SHP77 treated with DMSO at 0.1 percent for 48 hours (cell line): ENCODE measurements at places on chromosomes 4 and X.
A peak's percentile ranks its signal among the peaks of the same experiment; 100 is the strongest.

DNA sequence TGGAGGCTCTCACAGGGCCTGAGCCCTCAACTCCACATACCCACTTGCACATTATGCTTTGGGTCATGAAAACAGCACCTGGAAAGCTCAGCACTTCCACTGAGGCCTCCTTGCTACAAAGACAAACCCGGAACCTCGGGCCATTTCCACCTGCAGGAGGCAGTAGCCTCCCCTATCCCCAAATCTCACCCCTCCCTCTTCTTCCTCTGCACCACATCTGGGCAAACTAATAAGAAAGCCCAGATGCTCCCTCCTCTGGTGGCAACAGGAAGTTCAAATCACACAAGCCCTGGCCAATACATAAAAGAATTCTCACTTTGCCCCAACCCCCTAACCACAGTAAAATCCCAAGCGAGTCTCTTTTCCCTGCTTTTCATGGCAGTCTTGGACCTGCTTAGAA lies 136.4 kb downstream of the MAPK10 start:
- DNase-seq = no peak

GRCh38 chr4:139112650-139113049 lies 64.4 kb downstream of the ELF2 start:
- no peak for DNase-seq

DNA sequence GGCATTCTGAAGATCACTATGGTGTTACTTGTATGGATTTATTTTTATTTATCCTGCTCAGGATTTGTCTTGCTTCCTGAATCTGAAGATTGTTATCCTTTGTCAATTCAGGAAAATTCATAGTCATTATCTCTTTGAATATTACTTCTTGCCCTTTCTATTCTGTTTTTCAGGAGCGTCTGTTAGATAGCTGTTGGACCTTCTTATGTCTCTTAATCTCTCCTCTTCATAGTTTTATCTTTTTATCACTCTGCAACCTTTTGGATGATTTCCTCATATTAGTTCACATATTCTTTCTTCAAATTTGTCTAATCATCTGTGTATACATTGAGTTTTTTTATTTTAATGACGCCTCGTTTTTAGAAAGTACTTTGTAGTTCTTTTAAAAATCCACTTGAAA lies 19.6 kb downstream of the WDR19 start:
- no peak for DNase-seq

- no peak for DNase-seq
Measured at GRCh38 chrX:149230689-149231088, 274.4 kb downstream of the IDS start.

- no peak for DNase-seq
Measured at GRCh38 chrX:118569676-118570075, 74.1 kb downstream of the DOCK11 start.

GRCh38 chr4:176230836-176231235 lies 35.5 kb upstream of the SPATA4 start:
- no peak for DNase-seq

DNA sequence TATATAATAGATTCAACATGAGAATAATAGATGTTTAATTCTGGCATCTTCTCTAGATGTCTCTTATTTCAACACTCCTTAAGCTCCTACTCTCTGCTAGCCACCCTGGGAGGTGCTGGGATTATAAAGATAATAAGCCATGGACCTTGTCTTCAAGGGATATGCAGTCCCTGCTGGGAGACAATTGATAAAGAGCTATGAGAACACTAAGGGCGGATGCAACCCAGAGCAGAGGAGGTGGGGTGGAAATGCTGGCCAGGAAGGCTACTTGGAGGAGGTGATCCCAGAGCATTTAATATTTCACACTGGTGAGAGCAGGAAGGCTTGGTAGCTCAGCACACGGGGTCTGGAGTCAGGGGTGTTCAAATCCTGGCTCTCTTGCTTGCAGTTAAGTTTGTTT lies 18.3 kb upstream of the PGRMC2 start:
- DNase-seq = no peak

- no peak for DNase-seq
Measured at GRCh38 chrX:15344106-15344505, 8.8 kb upstream of the PIGA start.

GRCh38 chr4:48722509-48723446 lies 57.3 kb downstream of the FRYL start:
- DNase-seq = no peak

- no peak for DNase-seq
Measured at GRCh38 chr4:42843694-42844093, 48.8 kb upstream of the GRXCR1 start.

DNA sequence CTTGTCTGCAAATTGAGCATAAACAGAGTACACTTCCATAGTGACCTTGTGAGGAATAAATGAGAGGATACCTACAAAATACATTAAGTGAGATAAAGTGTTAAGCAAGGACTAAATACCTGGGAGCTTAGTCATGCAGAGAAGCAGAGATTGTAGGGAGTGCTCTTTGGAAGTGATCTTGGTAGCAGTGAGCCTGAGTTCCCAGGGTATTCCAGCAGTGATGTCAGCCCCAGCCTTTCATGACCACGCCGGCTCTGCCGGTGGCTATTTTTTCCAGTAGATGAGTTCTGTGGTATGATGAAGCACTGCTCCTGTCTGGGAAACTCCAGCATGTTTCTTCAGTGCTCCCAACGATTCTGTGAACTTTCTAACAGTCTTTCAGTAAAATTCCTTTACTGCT lies 391.5 kb upstream of the IGFBP7 start:
- DNase-seq = no peak

GRCh38 chr4:88854481-88854880 lies 156.9 kb upstream of the NAP1L5 start:
- DNase-seq = no peak

DNA sequence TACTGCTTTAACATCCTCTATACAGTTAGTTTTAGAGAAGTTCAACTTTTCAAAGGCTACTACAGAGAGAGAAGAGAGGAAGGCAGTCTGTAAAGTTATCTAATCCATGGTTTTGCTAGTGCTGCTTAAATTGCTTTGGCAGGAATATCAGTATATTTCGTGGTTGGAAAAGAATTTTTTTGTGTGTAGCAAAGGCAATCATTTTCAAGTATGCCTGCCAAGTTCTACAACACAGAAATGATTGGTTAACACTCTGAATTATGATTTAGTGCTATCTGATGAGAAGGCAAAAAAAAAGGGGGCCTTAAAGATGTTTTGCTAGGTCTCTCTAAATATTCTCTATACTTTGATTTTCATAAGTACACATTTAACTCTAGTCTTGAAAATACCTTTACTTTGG lies 133.1 kb downstream of the JADE1 start:
- no peak for DNase-seq

GRCh38 chr4:108903464-108904221 lies 140.8 kb upstream of the ETNPPL start:
- DNase-seq = no peak

- no peak for DNase-seq
Measured at GRCh38 chrX:9278475-9279233, 186.2 kb upstream of the TBL1X start.

GRCh38 chr4:18180122-18180521 lies 158.6 kb upstream of the LCORL start:
- no peak for DNase-seq

DNA sequence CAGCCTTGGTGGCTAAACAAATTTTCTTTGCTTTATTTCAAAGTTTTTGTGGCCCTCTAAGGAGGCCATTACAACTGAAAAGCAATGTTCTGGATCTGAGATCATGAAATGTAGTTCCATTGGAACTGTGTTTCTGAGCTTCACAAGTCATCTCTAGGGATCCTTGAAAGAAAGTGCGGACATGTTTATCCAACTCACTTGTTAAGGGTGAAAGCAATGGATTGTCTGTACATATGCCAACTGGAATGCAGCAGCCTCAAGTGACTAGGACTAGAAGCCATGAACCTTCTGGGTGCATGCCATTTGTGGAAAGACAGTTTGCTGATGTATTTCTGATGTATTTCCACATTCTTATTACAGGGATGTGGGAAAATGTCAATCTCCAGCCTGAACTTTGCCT lies 36.7 kb upstream of the KLHL13 start:
- no peak for DNase-seq

DNA sequence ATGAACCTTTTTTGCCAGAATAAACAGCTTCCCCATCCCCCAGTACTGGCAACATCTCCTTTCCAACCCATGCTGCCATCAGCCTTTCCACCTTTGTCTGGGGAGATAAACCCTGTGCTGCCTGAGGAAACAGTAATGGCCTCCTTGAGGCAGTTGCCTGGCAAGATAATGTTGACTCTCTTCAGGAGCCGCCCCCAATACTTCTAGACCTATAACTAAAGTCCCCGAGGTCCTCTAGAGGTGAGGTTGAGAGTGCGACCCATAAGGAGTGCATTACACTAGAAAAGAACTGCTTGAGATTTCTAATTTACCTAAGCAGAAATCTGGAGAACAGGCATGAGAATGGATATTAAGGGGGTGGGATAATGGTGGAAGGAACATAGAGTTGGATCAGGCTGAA lies 963.2 kb upstream of the PCDH7 start:
- DNase-seq = no peak

- DNase-seq = no peak
Measured at GRCh38 chr4:155889031-155889793, 14.3 kb upstream of the TDO2 start.

DNA sequence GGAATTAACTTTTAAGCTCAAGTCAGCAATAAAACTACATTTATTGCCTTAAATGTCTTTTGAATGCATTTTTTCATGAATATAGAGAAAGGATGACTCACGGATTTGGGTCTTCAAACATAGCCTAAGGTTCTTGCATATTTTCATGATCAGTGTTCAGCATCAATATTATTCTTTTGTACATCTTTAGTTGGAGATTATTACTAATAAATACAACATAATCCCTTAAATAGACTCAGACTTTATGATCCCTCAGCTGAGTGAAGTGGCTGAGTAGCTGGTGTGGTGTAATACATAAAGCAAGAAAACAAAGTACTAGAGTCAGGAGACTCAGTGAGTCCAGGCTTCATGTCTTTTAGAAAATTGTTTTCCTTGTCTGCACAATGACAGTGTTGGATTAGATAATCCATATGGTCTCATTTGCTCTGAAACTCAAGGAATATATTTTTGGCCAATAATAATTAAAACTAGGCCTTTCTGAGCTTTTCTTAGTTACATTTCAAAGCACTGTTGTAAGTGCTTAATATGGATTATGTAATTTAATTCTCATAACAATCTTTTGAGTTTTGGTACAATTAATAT lies 78.3 kb upstream of the UNC5C start:
- DNase-seq = no peak

DNA sequence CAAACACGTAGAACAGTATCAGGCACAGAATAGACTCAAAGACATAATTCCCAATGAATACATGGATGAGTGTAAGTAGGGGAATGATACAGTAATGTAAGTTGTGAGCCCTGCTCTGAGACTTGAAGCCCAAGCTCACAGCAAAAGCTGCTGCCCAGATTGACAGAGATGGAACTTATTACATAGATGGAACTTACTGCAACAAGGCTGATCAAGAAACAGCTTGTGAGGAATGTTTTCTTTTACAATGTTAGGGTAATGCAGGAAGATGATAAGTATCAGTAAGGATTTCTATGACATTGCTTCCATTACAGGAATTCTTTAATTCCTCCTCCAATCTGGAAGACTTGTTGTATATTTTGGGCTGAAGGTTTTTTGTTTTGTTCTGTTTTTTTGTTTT lies 278.4 kb downstream of the IL15 start:
- no peak for DNase-seq

GRCh38 chr4:95049551-95050233 lies 291.9 kb downstream of the BMPR1B start:
- no peak for DNase-seq

DNA sequence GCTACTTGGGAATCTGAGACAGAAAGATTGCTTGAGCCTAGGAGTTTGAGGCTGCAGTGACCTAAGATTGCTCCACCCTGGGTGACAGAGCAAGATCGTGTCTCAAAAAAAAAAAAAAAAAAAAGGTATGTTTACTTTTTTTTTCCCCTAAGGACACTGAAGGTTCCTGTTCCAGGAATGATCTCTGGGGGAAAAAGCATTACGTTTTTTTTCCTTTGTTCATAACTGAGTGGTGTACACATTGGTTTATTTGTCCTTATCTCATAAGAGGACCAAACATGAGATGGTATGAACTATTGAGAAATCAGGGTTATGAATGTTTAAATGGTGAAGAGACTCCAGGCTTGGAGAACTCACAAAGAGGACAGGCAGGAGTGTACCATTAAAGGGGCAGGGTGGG lies 120.4 kb upstream of the IL1RAPL2 start:
- DNase-seq = no peak

DNA sequence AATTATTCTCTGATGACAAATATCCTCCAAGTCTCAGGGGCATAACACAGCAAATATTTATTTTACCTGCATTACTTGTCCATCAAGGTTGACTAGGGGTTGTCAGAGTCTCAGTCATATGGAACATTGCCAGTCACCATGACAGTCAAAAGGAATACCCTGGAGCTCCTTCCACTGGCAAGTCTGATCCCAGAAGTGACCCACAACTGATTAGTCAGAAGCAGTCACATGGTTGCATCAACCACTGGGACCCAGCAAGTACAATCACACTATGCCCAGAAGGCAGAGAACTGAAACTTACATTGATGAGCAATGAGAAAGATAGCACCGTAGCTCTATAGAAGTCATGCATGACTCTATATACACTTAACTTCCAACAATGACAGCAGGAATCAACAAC lies 41.9 kb upstream of the SOD3 start:
- DNase-seq = no peak

DNA sequence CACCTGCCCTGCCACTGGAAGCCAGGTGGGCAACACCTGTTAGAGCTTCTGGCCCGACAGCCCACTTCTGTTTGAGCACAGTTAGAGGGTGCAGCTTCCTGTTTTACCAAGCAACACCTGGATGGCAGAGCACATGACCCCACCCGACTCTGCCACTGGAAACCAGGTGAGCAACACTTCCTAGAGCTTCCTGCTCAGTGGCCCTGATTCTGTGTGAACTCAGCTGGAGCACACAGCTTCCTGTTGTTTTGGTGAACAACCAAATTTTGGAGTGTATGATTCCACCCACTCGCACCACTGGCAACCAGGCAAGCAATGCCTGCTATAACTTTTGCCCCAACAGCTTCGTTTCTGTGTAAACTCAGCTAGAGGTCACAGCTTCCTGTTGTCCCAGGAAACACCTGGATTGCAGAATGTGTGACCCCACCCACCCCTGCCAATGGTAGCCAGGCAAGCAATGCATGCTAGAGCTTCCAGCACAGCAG lies 163.8 kb upstream of the KLF8 start:
- no peak for DNase-seq

DNA sequence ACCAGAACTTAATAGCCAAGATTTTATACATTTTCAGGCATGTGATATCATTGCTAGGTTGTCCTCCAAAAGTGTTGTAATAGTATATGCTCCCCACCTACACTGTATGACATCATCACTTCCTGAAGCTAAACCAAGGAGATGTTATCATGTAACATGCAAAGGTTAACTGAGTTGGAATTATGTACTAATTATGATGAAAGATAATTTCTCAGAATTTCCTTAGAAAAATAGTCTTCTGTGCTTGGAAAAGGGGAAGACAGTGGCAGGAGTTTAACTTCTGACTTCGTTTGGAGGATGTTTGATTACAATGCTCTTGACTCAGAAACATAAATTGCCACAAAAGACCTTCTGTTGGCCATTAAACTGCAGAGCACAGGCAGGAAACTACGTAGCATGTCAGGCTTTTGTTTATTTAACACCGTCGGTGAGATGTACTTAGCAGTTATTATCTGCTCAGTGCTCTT lies 83.6 kb upstream of the GUCY1A1 start:
- peak; percentile 83 for DNase-seq

- no peak for DNase-seq
Measured at GRCh38 chr4:61571761-61572559, 371.8 kb downstream of the ADGRL3 start.

GRCh38 chr4:42642101-42642797 lies 14.7 kb downstream of the ATP8A1 start:
- no peak for DNase-seq
